Left ventricle myocardium superior (tissue), 1 donor: ENCODE measurements at places on chromosomes 7 and 10. TPM values are rescaled to one million over a fixed set of nuclear protein-coding genes. Genes with fewer than 3 reads are reported as not detected.

DNA sequence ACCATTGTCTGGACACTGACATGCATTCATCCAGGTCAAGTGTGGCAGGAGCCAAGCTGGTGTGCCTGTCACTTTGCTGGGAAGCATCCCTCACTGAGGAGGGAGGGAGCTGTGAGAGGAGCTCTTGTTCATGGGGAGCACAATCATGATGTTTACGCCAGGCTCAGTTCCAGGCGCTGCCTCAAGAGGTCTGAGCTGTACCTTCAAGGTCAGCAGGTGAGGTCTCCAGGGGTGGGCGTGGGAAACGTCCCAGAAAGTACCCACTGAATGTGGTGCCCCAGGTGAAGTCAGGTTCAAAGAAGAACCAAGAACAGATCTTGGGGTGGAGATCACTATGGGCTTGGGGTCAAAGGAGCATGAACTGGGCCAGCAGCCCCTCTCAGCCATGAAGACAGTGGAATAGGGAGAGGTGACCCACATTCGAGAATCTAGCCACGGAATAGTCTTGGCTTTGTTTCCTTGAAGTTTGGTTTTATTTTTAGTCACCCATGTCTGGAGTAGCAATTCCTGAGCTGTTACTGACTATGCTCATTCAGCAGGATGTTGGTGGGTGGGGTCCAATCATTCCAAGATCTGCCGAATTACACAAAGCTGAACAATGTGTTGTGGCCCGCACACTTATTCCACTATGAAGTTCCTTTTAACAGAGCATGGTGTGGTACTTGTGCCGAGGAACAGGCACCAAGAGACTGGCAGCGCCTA lies 29.3 kb downstream of the NPS start:
- DNase-seq, result no peak

- no peak for DNase-seq
These were observed 51.3 kb downstream of the USP6NL start for GRCh38 chr10:11560076-11560709.

GRCh38 chr10:17768957-17769356 lies 17.0 kb downstream of the TMEM236 start:
- DNase-seq, result no peak

The WNT8B gene
- not detected for total RNA-seq

The LBX1 gene
- total RNA-seq, result not detected

The UPK3BL2 gene
- 2.9 TPM for total RNA-seq

The RAPGEF5 gene
- total RNA-seq, result 11.4 TPM
